Anterior cingulate cortex (tissue), 58 donors: ENCODE measurements at places on chromosomes 7 and 10.

DNA sequence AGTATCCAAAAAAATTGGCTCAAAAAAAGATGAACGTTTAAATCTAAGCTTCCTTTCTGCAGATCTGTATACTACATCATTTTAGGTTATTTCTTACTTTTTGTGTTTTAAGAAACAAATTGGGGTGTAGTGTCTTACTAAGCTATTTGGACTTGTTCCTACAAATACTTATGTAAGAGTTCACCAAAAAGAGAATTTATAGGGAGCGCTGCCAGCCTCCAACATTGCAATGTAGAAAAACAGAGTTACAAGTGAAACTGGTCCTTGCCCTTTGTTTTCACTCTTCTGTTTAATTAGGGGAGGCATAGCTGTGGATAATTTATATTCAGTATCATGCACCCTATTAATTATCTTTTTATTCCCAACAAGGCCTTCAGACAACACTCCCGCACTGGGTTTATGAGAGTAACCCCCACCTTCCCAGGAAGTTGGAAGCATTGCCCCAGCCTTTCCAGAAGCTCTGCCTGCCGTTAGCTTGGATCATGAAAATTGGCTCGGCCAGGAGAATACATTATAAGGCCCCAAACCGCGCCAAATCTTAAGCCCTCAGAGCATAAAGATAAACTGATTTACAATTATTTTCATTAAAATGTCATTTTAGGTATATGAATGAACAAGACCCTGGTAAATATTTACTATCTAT is 261.8 kb upstream of the KLF6 start:
- DNase-seq: no peak

- no peak for DNase-seq
Observed at GRCh38 chr7:133675510-133676218, 422.8 kb downstream of the EXOC4 start.

DNA sequence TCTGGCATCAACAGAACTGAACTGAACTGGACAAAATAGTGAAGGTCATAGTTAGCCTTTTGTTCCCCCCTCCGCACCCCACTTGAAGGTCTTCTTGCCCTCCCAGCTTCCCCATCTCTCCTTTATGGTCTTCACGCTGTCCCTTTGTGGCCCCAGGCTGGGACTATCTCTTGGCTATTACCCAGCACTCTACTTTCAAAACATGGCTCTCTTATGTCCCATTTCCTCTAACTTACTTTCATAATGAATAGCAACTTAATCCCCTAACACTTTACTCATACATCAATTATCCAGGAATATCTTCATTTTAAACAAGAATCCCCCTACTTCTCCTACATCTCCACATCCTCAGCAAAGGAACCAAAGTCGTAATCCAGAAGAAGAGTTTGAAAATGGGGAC is 135.3 kb upstream of the ITGB1 start:
- DNase-seq: no peak

GRCh38 chr10:10043083-10043482 is 974.6 kb upstream of the CELF2 start:
- DNase-seq: no peak

GRCh38 chr10:52672880-52673279 is 99.7 kb downstream of the MBL2 start:
- DNase-seq: no peak

GRCh38 chr10:70067586-70067985 is 14.9 kb downstream of the MACROH2A2 start:
- no peak for DNase-seq

DNA sequence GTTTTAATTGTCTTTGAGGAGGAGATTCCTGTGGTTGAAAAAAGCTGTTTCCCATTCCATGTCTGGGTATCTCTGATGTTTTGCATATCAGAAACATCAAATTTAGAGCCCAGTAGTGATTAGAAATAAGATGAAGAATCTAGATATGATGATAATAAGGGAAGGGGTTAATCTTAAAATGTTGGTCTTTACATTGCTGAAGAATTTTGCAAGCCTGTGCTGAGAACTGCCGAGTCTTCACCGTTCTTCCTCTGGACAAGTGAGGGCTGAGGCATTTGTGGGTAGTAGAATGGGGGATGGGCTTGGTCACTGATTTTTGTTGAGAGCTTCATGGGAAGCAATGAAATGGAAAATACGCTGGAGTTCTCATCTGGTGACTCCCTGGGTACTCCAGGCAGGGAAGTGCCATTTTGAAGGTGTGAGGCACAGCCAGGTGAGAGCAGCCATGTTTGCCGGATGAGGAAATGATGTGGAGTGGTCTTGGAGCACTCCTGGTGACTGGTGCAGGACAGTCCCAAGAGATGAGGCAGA is 10.2 kb downstream of the TCF7L2 start:
- DNase-seq: no peak

DNA sequence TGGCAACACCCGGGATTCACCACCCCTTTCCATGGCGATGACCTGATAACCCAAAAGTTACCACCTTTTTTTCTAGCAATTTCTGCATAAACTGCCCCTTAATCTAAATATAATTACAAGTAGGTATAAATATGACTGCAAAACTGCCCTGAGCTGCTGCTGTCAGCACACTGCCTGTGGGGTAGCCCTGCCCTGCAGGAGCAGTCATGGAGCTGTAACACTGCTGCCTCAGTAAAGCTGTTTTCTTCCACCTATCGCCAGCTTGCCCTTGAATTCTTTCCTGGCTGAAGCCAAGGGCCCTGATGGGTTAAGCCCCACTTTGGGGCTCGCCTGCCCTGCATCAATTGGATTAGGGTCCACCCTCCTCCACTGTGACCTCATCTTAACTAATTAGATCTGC is 368.8 kb downstream of the SFMBT2 start:
- DNase-seq: no peak

DNA sequence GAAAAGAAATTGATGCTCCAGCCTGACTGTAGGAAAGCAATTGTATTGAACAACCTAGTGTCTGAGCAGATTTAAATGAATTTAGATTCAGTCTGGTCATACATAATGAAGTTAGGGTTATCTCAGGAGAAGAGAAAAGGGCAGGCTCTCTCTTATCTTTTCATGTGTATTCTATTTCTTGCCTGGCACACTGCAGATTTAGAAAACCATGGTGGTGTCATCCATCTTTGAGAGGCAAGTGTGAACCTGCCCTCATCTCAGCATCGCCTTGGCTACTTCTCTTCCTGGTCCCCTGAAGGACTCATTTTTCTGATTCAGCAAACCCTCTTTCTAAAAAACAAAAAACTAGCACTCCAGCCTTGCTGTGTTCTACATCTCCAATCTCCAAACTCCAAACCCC is 137.7 kb downstream of the LRRC4 start:
- no peak for DNase-seq

GRCh38 chr10:8035006-8035640 is 19.4 kb upstream of the GATA3 start:
- DNase-seq: no peak

GRCh38 chr7:76057813-76058145 is 9.9 kb downstream of the MDH2 start:
- DNase-seq: no peak

DNA sequence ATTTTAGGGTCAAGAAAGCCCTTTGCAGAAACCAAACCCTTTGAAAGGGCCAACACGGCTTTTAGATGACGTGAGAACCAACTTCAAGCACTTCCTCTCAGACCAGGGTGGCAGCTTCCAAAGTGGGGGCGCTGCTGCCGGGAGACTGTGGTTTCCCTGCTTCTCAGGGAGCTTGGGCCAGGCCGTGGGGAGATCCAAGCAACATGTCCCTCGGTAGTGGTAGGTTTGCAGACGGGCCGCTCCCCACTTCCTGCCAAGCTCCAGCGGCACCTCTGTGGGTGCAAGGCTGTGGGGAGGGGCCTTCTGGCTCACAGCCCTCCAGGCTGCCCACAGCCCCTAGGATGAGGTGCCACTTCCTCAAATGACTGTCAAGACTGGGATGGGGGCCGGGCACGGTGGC is 132.4 kb downstream of the FAM53B start:
- DNase-seq: no peak

- DNase-seq: no peak
Observed at GRCh38 chr7:38731215-38731614, 100.0 kb upstream of the AMPH start.

DNA sequence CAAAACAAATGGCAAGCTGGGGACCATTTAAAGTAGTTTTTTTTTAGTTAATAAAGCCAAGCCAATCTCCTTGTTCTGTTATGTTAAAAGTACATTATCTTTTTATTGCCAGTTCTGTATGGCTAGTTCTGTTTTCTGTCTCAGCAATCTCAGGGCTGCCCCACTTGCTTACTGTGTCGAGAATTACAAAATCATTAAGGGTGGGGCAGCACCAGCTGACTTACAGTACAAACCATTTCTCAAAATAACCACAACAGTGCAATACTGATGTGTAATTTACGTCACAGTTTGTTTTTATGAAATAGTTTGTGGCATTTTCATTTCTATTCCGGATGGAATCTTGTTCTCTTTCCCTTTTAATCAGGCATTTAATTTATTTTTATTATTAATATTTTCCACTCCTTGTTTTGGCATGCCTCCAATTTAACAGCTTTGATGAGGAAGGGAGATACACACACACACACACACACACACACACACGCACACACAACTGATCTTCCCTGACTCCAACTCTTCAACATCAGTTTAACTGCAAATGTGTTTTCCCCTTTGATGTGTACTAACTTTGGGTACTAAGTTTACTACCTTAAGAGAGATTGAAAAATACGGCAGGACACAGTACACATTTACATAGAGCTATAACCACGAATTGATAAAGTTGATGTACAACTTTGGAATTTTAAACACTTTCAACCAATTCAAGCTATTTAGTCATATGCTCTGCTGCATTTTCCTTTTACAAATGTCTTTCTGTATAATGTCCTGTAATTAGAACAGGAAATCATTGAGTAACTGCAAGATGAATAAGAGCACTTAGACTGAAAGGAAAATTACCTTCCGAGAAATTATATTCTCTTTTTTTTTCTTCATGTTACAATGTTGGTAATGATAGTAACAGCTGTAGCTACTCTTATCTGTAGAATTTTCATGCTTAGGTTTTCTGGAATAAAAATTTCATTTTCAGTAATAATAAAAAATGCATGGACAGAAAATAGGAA is 91.5 kb downstream of the ARID5B start:
- no peak for DNase-seq

DNA sequence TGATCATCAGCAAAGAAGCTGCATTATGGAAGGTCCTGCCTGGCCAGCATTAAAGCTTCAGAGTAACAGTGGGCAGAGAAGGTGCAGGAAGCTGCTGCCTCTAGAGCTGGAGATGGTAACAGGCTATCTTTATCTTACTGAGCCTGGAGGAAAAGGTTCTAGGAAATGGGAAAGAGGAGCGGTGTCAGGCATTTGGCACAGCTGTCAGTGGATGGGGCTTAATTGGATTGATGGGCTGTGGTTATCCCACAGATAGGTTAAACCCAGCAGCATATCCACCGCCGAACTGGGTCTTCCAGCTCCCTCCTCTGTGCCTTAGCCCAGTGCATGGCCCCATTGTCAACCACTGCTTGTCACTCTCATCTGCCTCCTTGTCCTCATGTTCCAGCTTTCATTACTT is 127.6 kb downstream of the CCNY start:
- no peak for DNase-seq

DNA sequence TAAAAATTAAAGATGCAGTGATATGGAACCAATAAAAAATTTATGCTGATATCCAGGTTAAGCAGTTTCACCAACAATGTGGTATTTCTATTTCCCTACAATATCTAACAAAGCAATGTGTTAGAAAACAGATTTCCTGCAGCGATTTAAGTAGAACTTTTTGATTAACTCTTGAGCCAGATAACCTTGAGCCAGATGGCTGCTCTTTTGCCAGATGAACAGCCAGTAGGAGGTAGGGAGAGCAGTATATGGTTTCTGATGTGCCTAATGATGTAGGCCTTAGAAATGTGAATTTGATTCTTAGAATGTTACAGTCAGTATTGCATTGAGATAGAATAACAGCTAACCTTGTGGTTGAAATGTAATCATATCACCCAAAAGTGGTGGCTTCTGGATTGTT is 31.1 kb downstream of the STAMBPL1 start:
- no peak for DNase-seq

- DNase-seq: no peak
Observed at GRCh38 chr7:157027568-157028198, 17.2 kb upstream of the MNX1 start.

- DNase-seq: no peak
Observed at GRCh38 chr10:49050906-49051305, 64.4 kb downstream of the VSTM4 start.

- no peak for DNase-seq
Observed at GRCh38 chr10:116287906-116288501, 15.0 kb upstream of the GFRA1 start.

DNA sequence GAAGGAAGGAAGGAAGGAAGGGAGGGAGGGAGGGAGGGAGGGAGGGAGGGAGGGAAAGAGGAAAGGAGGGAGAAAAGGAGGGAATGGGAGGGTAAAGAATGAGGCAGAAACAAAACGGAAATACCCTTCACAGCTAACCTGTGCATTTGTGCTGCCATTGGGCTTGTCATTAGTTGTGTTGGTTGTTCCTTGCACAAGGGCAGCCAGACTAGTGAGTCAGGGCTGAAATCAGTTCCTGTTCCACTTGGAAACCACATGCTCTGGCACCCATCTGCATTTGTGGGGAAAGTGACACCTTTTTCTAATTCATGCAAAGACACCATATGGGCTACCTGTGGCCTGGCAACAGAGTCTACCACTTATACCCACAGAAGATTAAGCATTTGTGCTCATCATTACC is 1004.0 kb upstream of the C7orf33 start:
- no peak for DNase-seq

GRCh38 chr10:89535171-89536012 is at the start of gene SLC16A12:
Gene SLC16A12 (minus strand): TSS chr10:89535594. CDS start chr10:89462578, 73,016 bp downstream.
- DNase-seq: no peak

DNA sequence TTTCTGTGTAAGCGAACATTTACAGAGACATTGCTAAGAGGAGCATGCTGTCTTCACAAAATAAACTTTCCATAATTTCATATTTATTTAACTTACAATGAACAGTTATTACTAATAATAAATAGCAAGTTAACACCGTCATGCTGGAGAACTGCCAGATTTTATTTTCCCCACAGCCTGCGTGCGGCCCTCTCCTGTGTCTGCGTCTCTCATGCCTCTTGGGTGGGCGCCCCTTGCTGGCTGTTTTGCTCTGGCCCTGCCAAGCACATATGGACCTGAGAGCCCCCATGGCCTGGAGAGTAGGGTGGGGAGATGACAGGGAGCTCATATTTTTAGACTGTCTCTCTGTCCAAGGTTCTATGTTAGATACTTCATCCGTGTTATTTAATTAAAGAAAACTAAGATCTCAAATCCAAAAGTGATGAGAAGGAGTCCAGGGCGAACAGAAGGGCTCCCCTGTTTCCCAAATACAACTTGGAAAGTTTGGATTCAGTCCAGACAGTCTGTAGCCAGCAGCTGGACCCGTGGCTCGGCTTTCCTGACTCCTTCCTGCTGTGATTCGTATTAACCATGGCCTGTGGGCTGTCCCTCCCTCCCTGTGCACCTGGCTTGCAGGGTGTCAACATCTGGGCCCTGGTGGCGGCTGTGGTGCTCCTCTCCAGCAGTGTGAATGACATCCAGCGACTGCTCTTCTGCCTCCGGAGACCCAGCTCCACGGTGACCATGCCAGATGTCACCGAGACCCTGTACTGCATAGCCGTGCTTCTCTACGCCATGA is 20.5 kb downstream of the FBH1 start:
- DNase-seq: no peak
